Activated CD4-positive, alpha-beta T cell treated with anti-CD3 and anti-CD28 coated beads for 24 hours (primary cell): ENCODE measurements at places on chromosomes 7 and 10.

DNA sequence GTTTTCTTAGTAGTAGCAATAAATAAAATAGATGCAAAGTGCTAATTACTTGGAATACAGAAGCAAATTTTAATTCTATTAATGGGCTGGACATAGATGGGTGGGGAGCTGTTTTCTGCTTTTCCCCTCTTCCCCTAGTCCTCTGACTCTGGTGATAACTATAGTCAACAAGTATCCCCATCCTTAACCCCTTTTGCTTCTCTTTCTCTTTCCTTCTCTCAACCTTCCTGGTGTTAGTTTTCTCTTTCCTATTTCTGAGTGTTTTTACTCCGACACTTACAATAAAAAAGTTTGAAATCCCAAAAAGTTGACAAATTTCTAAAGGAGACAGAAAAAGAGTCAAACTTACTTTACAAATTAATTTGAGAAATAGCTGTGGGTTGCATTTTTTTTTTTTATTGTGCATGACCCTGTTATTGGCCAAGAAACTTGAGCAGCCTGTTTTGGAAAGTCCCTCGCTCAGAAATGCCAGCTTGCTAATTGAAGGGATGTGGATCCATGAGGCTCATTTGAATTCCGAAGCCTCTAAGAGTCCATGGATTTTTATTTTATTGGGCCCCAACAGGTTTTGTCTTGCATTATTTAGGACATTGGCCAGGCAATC is 2.4 kb downstream of the FAS start:
- DNase-seq: no peak

DNA sequence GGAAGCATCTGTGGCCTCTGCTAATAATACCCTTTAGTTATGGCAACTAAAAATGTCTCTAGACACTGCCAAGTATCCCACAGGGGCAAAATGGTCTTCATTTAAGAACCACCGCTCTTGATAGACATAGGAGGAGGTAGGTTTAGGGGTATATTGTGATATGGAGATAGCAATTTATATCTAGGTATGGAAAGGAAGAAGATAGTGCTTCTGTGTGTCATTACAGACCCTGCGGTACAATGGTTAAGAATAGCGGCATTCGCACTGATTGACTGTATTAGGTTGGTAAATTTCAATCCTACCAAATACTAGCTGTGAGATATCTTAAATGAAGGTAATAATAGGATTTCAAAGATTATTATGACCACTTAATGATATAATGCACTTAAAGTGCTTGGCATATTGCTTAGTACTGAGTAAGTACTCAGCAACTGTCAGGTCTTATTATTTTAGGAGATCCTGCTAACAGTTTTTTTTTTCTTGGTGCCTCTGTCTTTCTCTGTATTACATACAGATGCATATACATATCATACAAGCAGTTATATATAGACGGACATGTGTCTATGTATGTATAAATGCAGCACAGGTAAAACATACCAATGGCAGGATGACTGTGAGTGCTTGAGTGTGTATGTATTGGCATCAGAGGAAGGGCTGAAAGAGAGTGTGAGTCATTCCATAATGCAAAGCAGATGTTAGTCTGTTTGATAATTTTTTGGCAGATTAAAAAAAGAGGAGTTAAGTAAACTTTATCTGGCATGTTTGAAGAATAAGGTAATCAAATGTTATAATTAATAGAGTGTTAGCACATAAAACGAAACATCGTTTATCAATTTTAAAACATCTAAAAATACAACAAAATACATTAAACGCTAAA is 50.0 kb upstream of the ITGB8 start:
- DNase-seq: no peak

- DNase-seq: no peak
Measured at GRCh38 chr10:12945690-12946359, 55.7 kb downstream of the CCDC3 start.

DNA sequence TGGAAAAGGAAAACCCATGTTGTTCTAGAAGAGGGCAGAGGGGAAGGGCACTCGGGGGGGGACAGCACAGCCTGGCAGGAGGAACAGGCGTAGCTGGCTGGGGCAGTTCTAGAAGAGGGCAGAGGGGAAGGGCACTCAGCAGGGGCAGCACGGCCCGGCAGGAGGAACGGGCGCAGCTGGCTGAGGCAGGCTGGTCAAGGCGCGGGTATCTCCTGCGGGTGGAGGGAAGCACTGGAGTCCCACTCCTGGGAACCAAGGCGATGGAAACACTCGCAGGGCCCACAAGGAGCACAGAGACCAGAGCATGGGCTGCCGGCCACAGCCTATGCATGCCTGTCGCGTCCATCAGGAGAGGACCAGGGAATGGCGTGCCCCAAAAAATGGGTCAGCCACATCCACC is 36.7 kb downstream of the PAPOLB start:
- DNase-seq: no peak

- no peak for DNase-seq
Measured at GRCh38 chr10:69335063-69335587, 56.8 kb downstream of the HK1 start.
